Stimulated activated CD4-positive, alpha-beta T cell treated with anti-CD3 and anti-CD28 coated beads, Interleukin-1b, Interleukin-23, amount 100 ng/mL, for 1 hour (primary cell): ENCODE measurements at places on chromosomes 3 and 15.

- DNase-seq, result no peak
These were observed 249.9 kb downstream of the DOCK3 start for GRCh38 chr3:50924638-50925037.

DNA sequence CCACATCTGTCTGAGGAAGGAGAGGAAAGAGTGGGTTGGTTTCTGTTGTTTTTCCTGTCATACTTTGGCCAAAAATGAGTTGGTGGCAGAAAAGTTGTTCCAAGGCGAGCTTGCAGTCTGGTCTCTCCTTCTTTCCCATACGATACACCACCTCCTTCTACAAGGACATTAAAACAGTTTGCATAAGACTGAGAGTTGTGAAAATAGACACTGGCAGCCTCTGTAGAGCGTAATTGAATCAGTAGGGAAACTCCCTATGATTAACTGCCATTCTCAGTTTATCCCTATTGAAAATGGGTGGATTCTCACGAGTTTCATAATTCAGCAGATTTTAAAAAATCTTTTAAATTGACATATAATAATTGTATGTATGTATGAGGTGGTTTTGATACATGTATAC lies 3.7 kb upstream of the LSG1 start:
- no peak for DNase-seq

DNA sequence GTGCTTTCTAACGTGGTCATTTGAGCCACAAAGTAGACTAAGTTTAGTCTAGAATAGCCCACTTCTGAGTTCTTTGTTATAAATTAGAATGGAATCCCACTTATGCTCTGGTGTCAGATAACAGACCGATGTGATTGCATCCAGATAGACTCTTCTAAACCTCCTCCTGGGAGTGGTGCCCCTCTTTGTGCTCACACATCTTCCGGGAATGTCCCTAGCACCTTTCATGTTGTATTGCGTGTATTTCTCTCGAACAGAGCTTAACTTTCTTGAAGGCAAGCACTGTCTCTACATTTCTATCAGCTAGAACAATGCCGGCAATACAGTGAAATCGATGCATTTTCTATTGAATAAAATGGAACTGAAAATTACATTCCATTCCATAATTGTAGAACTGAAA lies 23.0 kb downstream of the CP start:
- DNase-seq, result no peak

- DNase-seq, result no peak
These were observed 57.0 kb upstream of the MRPS22 start for GRCh38 chr3:139286825-139287224.

DNA sequence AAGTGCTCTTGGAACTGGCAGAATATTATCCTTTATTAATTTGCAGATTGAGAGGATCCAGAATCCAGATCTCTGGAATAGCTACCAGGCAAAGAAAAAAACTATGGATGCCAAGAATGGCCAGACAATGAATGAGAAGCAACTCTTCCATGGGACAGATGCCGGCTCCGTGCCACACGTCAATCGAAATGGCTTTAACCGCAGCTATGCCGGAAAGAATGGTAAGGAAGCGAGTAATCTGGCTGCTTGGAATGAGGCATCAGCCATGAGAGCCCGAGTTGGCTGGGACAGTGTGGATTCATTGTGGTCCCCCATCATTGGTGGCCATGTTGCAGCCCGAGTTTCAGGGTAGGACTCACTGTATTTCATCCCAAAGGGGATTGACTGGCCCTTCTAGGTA lies 47.1 kb downstream of the PARP14 start:
- no peak for DNase-seq

DNA sequence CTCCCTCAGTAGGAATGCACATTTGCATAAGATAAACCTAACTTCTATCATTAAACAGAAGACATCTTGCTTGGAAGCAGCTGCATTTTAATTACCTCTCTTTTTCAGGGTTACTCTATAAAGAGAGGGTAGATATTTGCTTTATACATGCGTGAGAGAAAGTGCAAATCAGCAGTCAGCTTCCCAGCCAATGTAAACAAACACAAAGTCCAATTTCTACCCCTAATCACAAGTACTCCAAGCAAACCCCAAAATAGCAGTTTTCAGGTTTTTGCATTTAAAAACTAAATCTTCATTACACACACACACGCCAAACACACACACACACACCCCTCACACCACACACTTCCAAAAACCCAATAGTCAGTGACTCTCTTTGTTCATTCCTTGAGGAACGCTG lies 303.9 kb upstream of the ALCAM start:
- no peak for DNase-seq

DNA sequence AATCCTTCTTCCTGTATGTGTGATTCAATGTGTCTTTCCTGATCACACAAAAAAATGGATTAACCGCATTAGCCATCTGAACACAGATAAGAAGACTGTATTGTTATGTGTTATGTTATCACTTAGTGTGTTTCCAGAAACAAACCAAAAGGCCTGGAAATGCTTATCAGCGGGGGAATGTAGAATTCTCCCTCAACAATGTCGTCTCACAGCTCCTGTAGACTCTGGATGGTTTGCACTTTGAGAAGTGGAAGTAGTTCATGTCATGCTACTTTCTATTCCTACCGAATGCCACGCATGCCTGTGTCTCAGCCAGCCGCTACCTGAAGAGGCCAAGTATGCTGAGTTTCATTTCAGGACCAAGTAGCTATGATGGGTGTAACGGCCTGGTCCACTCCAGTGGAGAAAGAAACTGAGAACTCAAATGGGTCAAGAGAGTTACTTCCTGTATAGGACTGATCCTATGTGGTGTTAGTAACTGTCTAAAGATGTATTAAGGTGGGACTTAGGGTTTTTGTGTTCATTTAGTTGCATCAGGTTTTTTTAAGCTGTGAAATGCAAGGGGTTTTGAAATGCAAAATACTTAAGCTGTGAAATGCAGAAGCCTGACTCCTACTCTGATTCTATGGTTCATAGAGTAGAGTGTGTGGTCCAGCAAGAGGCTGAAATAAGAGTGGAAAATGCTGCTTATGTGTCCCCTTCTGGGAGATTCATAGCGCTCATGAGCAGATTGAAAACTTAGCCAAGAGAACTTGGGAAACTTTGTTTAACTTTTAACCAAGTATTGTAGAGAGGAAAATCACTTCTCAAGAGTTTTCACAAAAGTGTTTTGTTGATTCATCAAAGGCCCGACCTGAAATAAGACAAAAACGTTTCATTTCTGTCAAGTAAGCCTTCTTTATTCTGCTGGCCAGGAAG lies 118.5 kb upstream of the LMOD3 start:
- no peak for DNase-seq

DNA sequence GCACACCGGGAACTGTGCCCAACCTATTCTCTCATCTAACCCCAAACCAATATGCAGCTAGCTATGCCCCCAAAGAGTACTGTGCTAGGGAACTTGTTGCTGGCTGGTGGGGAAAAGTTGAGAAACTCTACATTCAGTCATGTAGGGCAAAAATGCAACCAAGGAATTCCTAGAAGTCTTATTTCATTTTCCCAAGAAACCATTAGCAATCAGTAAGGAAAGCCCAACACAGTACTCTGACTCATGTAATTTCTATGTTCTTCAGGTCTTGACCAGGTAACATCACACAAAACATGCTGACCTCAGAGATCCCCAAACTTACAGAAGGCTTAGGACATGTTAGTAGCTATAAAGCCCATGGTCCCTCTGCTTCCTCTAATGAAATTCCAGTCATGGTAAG lies 52.1 kb downstream of the TASOR start:
- DNase-seq, result no peak

GRCh38 chr15:32878869-32879805 lies 161.3 kb downstream of the GREM1 start:
- DNase-seq, result no peak

DNA sequence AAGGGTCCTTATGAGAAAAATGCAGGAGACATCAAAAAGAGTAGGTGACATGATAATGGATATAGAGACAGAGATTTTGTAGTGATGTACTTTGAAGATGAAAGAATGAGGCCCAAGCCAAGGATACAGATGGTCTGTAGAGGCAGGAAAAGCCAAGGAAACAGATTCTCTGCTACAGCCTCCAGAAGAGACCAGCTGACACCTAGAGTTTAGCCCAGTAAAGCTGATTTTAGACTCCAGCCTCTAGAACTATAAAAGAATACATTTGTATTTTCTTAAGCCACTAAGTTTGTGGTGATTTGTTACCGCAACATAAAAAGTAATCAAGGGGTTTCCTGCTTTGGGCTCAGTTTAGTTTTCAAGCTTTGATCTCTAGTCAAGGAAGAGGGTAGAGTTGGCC lies 64.8 kb downstream of the STRIT1 start:
- no peak for DNase-seq

DNA sequence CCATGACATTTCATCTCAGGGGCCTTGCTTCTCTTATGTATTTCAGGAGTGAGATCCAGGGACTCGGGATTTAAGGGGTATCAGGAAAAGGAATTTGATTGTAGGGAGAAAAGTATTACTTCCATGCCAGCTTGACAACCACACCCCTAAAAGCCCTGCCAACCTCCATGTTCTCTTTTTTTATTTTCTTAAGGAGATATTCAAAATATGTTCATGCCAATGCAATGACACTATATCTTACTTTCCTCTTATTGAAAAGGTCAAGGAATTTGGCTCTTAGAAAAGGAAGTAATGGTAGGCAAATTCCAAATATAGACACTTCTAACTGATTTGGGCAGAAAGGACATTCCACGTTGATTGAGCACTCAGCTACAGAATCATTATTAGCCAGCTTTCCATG lies 407.5 kb upstream of the NECTIN3 start:
- no peak for DNase-seq

DNA sequence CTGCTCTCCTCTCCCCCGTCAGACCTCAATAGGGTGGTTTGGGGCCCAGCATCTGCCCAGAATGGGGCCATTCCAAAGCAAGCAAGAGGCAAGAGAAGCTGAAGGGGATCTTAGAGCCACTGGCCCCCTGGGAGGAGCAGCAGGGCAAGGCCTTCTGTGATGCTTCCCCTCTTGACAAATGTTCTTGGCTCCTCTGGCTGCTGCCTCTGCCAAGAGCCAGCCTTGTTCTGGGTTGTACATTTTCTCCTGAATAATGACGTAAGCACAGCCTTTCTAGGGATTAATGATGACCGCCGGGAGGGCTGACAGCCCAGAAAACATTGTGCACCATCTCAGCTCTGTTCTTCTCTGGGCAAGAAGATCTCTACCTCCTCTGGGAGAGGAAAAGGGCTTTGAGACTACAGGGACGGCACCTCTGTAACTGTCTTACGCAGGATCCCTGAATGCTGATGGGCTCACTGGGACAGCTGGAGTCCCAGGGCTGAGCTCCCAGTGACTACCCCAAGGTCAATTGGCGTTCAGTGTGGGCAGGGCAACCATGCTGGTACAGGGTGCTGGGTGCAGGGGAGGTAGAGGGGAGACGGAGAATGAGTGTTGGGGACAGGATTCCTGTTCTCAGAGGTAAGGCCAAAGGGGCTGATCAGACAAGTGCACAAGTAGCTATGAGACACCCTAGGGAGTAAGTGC lies 253.3 kb downstream of the FAM43A start:
- no peak for DNase-seq

DNA sequence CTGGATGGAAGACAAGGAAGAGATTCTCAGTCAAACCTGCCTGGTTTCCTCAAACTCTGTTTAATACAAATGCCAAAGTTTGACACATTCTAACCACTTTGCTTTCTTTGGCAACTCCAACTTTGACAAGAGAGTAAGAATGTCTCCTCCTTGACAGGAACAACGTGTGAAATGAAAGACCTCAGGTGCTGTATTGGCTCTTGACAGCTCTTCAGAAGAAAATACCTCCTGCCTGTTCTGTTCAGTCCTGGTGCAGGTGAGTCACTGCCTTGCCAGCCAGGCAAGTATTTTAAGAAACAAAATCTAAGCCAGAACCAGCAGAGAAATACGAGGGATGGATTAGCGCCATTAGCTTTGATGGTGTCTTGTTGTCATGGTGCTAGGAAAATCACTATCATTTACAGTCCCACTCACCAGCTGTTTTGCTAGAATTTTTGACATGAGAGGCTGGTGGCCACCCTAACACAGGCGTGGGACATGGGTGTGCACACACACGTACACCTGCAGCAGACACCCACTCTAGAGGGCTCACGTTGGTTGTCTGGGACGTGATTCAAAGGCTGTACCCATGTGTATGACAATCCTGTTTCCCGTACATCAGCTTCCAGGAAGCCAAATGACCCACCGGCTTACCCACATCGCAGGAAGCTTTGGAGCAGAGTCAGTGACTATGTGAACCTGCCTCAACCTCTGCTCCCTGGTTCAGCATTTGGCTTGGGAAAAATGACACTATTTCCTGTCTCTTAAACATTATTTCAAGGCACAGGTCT lies 60.4 kb downstream of the CCNL1 start:
- no peak for DNase-seq

- no peak for DNase-seq
These were observed 24.4 kb upstream of the RAP2B start for GRCh38 chr3:153137626-153138025.

- DNase-seq, result no peak
These were observed 27.4 kb downstream of the RPLP1 start for GRCh38 chr15:69479971-69480370.

- DNase-seq, result no peak
These were observed 533.3 kb downstream of the FGF12 start for GRCh38 chr3:192194085-192194484.

GRCh38 chr3:171789759-171790505 lies 20.4 kb downstream of the PLD1 start:
- DNase-seq, result no peak

DNA sequence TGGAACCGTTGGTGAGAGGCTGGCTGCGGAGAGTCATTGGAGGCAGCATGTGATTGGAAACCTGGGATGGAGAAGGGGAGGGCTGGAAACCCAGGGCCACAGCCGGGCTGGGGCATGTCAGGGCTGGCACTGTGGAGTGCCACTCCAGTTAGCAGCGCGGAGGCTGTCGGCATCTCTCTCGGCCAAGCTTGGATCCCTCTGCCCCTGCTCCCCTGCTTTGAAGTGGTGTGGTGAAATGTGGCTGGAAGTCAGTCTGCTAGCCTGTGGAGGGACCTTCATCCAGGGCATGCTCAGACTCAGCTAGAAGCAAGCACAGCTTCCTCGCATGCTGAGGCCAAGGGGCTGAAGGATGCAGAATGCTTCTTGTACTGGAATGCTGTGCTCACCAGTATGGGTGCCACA lies 13.5 kb downstream of the SLCO3A1 start:
- no peak for DNase-seq

- DNase-seq, result no peak
These were observed 104.6 kb downstream of the LSM3 start for GRCh38 chr3:14283092-14283812.

DNA sequence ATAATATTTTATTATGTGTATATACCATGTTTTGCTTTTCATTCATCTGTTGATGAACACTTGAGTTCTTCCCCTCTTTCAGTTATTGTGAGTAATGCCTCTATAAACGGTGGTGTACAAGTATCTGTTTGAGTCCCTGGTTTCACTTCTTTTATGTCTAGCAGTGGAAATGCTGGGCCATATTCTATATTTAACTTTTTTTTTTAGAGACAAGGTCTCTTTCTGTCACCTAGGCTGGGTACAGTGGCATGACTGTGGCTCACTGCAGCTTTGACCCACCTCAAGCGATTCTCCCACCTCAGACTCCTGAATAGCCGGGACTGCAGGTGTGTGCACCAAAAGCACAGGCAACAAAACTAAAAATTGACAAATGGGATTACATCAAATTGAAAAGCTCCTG lies 19.9 kb downstream of the GOLM2 start:
- no peak for DNase-seq

GRCh38 chr15:60444289-60444912 lies 34.5 kb downstream of the ICE2 start:
- no peak for DNase-seq

GRCh38 chr15:65517866-65518207 lies 348 bp upstream of the DPP8 start:
- DNase-seq, result no peak

GRCh38 chr3:177447938-177448337 lies 250.7 kb upstream of the TBL1XR1 start:
- no peak for DNase-seq

- DNase-seq, result no peak
These were observed 212.0 kb downstream of the XXYLT1 start for GRCh38 chr3:195059006-195059350.
